ENCODE measurements at places on chromosomes 5 and 9.

GRCh38 chr5:140977003-140977402, 10.7 kb downstream of the PCDHAC2 start:
- DNase-seq, result no peak

- no peak for DNase-seq
Measured at GRCh38 chr5:6181147-6181729, 197.1 kb downstream of the MED10 start.

DNA sequence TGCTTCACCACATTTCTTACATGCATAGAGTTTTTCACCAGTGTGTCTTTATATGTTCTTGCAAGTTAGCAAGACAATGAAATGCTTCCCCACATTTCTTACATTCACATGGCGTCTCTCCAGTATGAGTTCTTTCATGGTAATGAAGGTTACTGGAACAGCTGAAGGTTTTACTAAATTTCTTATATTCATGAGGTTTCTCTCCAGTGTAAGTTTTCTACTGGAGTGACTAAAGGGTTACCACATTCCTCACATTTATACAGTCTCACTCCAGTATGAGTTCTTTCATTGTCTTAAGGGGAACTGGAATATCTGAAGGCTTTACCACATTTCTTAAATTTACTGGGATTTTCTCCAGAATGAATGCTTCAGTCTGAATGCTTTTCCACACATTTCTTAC, 350.3 kb downstream of the MAT2B start:
- DNase-seq, result no peak

DNA sequence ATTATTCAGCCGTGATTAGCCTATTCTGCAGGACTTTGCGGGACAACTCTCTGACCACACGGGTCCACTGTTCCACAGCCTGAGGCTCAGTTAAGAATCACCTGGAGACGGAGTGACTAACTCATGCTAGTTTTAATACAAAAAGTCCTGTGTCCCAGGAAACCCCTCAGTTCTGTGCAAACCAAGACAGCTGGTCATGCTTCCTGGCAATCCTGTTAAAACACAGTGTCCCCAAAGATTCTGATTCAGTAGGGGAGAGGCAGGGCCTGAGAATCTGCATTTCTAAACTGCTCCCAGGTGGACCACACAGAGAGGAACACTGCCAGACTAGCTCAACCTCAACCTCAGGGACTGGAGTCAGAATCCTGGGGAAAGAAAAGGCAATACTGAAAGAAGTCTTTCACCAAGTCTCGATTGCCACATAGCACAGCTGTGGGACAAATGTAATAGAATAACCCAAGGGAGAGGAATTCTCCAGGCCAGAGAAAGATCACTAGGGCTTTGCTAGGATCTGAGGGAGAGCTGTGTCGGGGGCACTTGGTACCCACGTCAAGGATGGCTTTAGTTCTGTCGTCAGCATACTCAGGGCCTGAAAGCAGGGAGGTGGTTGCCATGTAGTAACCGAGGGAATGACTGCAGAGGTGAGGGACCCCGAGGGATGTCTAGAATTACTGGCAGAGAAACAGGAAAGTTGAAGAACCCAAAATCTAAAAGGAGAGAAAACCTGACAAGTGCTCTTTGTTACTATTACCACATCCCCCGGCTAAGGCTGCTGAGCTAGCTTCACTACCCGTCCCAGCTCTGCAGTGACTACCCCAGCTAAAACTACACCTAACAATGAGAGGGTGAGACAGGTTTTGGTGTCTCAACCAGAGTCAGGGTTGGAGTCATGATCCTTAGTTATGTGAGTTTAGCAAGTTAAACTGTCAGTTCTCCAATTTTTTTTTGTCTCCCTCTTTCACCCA, 8.6 kb downstream of the SUSD1 start:
- DNase-seq, result no peak

DNA sequence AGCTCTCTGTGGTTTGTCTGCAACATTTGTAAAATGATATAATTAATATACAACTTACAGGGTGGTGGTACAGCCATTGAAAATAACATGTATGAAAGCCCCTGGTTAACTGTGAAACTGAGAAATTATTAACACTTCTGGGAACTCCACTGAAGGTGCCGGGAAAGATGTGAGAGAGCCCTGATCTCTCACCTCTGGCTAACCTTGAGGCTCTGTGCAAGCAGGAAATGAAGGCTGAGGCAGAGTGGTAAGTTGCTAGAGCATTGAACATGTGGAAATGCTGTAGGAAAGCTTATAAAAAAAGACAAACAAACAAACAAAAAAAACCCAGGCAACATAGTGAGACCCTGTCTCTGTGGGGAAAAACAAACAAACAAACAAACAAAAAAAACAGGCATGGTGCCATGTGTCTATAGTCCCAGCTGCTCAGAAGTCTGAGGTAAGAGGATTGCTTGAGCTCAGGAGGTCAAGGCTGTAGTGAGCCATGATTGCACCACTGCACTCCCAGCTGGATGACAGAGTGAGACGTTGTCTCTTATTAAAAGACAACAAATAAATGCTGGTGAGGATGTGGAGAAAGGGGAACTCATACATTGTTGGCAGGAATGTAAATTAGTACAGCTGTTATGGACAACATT, 7.5 kb downstream of the CATSPER3 start:
- DNase-seq, result no peak

DNA sequence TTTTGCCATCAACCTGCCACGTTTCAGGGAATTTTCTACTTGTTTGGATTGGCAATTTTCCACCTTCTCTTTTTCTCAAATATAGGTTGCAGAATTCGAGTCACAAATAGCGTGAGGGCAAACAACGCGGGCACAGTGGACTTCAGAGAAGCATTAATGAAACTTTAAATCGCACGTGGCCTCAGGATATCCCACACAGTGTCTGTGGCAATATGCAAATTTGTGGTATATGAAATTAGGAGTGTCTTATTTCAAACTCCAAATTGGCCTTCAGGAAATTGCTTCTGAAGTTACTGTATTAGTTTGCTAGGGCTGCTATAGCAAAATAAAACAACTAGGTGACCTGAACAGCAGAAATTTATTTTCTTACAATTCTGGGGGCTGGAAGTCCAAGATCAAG, 91.2 kb downstream of the MTRR start:
- no peak for DNase-seq

GRCh38 chr5:124721229-124721735, 25.2 kb downstream of the ZNF608 start:
- DNase-seq, result no peak

- no peak for DNase-seq
Measured at GRCh38 chr5:67073045-67073680, 123.4 kb downstream of the CD180 start.

- no peak for DNase-seq
Measured at GRCh38 chr5:180081481-180081880, 9.9 kb upstream of the RNF130 start.

DNA sequence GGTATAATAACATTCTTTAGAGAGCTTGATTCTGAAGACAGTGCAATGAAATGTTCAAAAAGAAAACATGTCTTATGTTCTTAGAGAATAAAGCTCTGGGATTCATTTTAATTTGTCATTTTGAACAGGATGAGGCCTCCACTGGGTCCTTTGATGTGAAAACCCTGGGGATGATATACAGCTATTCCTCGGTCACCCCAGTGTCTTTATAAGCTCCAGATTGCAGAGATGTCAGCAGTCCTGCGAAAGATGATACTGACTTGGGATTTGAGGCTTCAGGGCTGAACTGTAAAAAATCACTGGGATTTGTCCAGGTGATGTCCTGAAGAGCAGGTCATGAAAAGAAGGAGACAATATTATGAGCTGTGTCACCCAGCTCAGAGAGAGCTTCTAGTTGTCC, 529.7 kb upstream of the ZNF608 start:
- DNase-seq, result no peak

DNA sequence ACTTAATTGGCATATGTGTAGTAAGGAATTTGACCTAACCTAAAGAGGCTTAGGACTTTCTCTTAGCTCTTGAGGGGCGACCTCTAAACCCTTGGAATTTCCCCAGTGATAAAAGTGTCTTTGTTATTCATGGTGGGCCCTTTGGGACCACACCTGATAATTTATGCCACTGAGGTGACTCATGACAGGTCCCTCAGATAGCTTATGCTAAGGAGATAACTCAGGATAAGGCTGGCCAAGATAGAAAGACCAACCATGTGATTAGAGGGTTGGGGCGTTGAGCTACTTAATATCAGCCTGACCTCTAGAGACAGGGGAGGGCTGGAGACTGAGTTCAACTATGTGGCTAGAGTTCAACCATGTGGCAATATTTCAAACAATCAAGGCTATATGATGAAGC, 218.1 kb downstream of the AP3B1 start:
- DNase-seq, result no peak

- DNase-seq, result peak; percentile 18
Measured at GRCh38 chr5:91058575-91058974, 324.5 kb downstream of the ARRDC3 start.

DNA sequence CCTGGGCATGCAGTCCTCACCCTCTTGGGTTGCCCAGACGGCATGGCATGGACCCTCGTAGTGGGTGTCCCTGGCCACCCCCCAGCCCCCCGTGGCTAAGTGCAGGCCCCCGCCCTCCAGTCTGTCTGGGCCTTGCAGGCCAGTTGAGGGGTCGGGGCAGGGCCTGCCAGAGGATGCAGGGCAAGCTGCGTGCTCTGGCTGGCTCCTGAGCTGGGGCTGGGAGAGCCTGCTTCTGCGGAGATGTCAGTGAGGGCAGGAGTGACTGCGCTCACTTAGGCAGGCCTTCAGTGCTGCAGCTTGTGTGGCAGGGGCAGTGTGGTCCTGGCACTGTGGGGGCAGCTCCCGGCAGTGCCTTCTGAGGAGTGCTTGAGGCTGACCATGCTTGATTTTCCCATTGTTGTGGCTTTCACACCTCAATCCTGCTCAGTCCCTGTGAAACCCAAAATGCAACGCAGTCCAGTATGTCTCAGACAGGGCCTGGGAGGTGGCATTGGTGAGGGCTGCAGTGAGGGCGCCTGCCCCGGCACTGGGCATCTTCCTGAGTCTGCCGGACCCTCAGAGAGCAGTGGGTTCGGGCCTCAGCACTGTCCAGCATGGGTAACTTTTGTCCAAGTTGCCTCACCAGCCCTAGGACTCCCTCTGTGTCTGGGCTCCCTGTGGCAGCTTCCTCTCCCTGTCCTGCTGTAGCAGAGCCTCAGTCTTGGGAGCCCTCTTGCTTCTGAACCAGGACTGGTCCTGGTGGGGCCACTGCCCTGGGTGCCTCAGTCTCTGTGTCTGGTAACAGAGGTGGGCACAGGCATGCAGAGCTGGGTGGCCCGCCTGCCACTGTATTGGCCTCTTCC, 93.0 kb downstream of the PHF2 start:
- peak; percentile 1 for DNase-seq

DNA sequence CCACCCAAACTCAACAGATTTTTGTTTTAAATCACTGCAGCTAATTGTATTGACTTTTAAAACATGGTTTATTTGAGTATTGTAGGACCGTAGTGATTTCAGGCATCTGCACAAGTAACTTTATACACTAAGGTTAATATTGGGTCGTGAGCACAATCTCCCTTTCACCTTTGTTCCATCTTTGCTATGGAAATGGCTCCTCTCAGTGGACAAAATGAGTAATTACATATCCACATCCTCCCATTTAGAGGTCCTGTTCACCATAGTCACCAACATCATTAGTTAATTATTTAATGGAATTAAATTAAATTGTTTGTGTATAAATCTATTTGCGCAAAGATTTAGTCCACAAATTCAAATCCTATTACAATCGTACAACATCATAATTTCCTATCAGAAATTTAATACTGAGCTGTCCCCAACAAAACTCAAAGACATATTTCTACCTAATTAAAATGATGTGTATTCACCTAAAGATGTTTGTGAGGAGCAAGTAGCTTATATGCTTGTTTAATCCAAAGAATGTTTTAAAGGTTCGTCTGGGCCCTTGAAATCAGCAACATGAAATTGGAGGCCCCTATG, 173.0 kb upstream of the DAPK1 start:
- no peak for DNase-seq

DNA sequence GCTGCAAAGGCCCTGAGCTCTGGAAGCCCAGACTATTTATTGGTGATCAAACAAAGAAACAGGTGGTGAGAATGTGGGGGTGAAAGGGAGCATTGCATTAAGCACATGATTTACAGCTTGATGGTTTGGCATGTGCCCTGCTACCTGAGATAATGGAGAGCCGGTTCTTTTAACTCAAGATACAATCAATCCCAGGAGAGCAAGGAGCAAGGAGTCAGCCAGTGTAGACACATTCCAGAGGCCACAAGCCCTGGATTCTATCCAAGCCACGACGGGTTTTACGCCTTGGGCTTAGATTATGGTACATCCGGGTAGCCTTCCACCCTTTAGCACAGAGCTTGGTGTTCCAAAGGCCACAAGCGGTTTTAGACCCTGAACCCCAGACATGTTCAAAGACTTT, 292.2 kb downstream of the CYLC2 start:
- DNase-seq, result no peak

GRCh38 chr5:180352116-180353047, 754 bp downstream of the GFPT2 start:
- peak; percentile 33 for DNase-seq

- DNase-seq, result no peak
Measured at GRCh38 chr5:142883025-142883424, 112.8 kb downstream of the ARHGAP26 start.

- DNase-seq, result no peak
Measured at GRCh38 chr5:145976431-145977155, 40.2 kb downstream of the SH3RF2 start.

DNA sequence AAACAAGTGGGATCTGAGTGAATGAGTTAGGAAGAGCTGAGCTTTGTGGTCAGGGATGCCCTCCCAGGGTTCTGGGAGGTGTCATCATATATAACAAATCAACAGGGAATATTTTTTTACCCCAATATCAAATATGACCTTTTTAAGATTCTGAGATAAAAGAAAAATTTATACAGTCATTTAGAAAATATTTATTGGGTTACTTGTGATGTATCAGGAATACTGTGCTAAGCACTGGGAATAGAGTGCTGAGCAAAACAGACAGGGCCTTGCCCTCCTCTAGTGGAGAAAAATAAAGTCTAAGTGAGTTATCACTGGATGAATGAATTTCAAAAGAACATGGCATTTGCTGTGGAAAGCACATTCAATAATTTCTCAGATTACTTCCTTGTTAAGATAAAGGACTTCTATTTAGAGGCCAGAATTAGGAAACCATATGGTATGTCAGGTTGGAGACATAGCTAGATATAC, 102.9 kb downstream of the BOD1 start:
- DNase-seq, result no peak

All from left colon (tissue), 2 donors.